T-cell (primary cell): ENCODE measurements at places on chromosomes 1 and 21. TPM values are rescaled to one million over a fixed set of nuclear protein-coding genes. Genes with fewer than 3 reads are reported as not detected.

- peaks cover 4% of the 10 kb centered on the region for H3K4me1 ChIP-seq
- no peak overlapping the region for H3K27ac ChIP-seq
- H3K27me3 ChIP-seq = peaks cover 14% of the 10 kb centered on the region
Measured at GRCh38 chr1:165365341-165365740, 8.8 kb upstream of the LMX1A start.

GRCh38 chr1:241163363-241163762, 193.6 kb downstream of the RGS7 start:
- no peaks in the 10 kb centered on the region for H3K4me1 ChIP-seq
- H3K27me3 ChIP-seq = no peaks in the 10 kb centered on the region
- no peaks in the 10 kb centered on the region for H3K36me3 ChIP-seq

Gene OR2M3
- not detected for total RNA-seq

DNA sequence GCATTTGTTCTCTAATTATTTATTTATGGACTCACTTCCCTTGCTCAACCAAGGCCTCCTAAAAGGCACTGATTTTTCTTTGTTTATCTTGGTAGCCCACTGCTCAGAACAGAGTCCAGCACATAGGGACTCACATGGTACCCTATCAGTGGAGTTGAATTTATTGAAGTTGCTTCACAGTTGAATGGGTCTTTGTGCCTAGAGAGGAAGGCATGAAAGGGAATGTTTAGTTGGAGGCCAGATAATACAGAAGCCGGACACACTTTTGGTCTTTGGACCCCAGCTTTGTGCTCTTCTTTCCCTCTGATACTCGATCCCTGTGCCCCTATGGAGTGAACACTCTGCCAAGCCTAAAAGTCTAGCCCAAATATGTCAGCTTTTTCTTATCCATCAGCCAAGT, 429.0 kb downstream of the PRDM2 start:
- no peak overlapping the region for H3K27ac ChIP-seq
- no peaks in the 10 kb centered on the region for H3K27me3 ChIP-seq
- no peaks in the 10 kb centered on the region for H3K36me3 ChIP-seq
- H3K4me3 ChIP-seq = no peak overlapping the region
- H3K4me1 ChIP-seq = no peaks in the 10 kb centered on the region

- H3K27ac ChIP-seq = no peak overlapping the region
- no peaks in the 10 kb centered on the region for H3K36me3 ChIP-seq
- no peaks in the 10 kb centered on the region for H3K27me3 ChIP-seq
- no peak for DNase-seq
Measured at GRCh38 chr21:31730712-31731055, 1.2 kb downstream of the SCAF4 start.

Gene GDAP2
- total RNA-seq = 26.4 TPM

DNA sequence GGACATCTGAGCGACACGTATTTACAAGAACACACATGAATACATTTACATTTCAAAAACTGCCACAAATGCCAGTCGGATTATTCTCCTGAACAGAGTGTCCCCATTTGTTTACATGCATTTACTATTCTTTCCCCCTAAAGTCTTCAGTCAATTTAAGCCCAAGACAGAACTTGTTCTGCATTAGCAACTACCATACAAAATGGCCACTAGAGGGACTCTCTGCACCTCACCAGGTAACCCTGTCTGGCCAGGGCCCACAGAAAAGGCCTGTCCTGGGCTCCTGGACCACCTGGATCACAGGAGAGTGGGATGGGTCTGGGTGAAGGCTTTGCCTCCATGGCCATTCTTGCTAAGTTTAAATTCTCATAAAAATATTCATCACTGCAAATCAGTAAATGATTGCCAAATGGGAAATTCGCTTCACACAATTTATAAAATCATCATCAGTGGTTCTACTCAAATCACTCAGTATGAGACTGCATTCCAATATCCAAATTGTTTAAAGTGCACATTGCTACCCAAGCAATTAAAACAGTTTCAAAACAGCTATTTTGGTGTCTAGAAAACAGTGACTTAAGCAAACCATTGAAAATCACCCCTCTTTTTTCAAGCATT, 12.5 kb upstream of the GUCA2A start:
- no peaks in the 10 kb centered on the region for H3K36me3 ChIP-seq
- H3K27me3 ChIP-seq = no peaks in the 10 kb centered on the region
- H3K4me3 ChIP-seq = no peak overlapping the region
- H3K4me1 ChIP-seq = peaks cover 6% of the 10 kb centered on the region
- H3K27ac ChIP-seq = no peak overlapping the region
